Sigmoid colon (tissue), 7 donors: ENCODE measurements at places on chromosomes 16 and 17. TPM values are rescaled to one million over a fixed set of nuclear protein-coding genes. Genes with fewer than 3 reads are reported as not detected.

GRCh38 chr17:17377071-17377967 is 74.1 kb downstream of the NT5M start:
- DNase-seq = no peak

DNA sequence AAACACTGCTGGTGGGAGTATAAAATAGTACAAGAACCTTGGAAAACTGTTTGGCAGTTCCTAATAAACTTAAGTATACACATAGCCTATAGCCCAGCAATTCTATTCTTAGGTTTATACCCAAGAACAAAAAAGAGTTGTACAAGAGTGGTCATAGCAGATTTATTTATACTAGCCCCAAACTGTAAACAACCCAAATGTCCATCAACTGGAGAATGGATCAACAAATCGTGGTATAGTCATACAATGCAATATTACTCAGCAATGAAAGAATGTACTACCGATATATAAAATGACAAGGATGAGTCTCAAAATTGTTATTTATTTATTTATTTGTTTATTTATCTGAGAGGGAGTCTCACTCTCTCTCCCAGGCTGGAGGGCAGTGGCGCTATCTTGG is 23.1 kb downstream of the GNGT2 start:
- DNase-seq = no peak

GRCh38 chr17:47304186-47304585 is 19.6 kb upstream of the EFCAB13 start:
- no peak for DNase-seq

- DNase-seq = no peak
Observed at GRCh38 chr16:61890386-61890785, 145.9 kb downstream of the CDH8 start.

GRCh38 chr17:752620-753219 is 656 bp upstream of the GEMIN4 start:
- DNase-seq = peak; percentile 92

DNA sequence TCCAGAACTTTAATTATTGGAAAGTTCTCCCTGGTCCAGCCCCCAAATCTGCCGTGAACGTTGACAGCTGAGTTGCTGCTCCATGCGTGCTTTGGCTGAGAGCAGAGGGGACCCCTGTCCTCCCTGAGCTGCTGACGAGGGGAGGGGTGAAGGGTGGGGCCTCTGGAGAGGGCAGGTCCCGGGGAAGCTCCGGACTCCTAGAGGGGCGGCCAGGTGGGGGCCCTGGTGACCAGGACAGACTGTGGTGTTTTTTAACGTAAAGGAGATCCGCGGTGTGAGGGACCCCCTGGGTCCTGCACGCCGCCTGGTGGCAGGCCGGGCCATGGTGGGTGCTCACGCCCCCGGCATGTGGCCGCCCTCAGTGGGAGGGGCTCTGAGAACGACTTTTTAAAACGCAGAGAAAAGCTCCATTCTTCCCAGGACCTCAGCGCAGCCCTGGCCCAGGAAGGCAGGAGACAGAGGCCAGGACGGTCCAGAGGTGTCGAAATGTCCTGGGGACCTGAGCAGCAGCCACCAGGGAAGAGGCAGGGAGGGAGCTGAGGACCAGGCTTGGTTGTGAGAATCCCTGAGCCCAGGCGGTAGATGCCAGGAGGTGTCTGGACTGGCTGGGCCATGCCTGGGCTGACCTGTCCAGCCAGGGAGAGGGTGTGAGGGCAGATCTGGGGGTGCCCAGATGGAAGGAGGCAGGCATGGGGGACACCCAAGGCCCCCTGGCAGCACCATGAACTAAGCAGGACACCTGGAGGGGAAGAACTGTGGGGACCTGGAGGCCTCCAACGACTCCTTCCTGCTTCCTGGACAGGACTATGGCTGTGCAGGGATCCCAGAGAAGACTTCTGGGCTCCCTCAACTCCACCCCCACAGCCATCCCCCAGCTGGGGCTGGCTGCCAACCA is at the start of gene MC1R:
Gene MC1R (plus strand): TSS at position 410 of the 895 bp plus-strand sequence. CDS start 397 bp downstream, at position 807.
- DNase-seq = no peak

DNA sequence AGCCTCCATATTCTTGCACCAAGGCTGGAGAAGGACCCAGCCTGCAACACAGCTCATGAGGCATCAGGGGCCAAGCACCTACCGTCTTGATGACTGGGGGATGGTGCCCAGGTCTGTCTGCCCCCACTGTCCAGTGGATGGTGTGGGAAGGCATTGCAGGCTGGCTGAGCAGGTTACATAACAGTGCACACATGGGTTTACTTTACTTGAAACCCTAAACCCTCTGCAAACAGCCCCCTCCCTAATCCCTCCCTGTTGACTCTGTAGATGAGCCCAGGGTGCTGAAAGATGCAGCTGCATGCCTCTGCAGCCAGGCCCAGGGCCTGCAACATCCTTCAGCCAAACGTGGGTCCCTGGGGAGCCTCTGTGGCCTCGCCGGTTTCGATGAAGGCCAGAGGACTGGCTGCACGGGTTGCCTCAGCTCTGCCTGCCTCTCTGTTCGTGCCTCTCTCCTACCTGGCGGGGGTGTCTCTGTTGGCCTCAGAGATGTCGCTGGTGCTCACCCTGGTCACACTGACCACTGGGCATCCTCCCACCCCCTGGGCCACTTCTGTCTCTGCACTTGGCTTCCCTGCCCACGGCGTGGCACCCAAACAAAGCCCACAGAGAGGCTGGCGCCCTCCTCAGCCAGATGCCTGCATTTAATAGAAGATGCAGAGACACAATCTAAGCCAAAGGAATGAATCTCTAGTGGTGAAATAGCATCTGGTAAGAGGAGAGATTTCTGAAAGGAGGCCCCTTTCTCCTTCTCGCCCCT is 95.1 kb downstream of the METRNL start:
- peak; percentile 60 for DNase-seq

The GALR2 gene
- total RNA-seq = 20.2 TPM
